CD4-positive, alpha-beta T cell treated with Interleukin-6 at 100 ng/mL for 8 hours (primary cell): ENCODE measurements at places on chromosomes 1 and 21.
A peak's percentile ranks its signal among the peaks of the same experiment; 100 is the strongest.

DNA sequence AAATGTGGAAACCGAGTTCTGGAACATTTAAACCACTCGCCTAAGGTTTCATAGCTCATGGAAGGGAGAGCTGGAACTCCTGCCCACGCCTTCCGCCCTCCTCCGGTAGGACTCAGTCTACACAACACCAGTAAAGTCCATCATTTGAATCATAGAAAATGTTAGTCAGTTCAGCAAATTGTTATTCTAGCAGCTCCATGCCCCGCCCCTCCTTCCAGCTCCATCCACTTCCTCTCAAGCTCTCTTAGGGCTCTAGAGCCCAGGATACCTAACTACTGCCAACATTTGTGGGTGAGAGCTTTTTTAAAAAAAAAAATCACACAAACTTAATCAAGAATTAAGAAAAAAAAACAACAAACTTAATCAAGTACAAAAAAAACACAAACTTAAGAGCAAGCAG, 121.8 kb downstream of the TBX15 start:
- no peak for DNase-seq

DNA sequence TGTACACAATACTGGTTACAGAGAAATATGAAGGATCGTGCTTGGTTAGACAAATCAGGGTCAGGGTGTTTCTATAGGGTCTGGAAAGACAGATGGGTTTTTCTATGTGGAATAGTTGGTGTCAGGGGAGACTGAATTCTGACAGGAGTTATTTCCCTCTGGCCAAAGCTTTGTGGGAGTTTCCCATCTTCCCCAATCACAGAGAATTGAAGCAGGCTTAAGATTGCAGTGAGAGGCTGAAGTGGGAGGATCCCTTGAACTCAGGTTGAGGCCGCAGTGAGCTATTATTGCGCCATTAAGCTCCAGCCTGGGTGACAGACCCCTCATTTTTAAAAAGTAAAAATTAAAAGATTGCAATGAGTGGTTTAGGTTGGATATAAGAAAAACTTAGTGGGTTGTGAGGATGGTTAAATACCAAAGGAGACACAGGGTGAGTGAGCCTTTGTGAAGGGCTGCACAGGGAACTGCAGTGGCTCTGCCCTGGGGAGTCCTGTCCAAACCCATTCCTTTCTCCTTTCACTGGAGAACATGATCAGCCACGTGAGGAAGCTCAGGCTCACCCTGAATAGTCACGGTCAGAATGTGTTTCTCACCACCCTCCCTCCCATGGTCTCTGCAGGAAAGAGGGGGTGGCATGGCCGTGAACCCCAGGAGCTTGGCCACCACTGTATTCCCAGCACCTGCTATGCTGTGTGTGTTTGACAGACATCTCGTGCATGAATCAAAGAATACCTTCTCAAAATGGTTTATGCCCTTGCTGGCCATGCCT, 101.2 kb downstream of the INTS7 start:
- DNase-seq = no peak

DNA sequence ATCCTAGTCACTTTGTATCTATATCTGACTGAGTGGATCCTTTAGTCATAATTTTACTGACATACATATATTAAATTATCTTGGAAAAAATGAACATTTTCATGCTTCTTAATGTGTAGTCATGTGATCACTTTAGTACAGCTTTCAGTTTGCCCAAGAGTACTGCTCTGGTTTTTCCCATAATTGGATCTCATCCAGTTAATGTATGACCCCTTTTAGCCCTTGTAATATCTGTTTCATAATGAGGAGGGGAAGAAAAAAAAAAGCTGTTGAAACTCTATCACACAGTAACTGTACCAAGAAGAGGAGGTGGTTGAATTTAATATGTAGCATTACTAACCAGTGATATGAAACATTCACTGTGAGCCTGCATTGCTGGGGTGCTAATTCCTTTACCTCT, 328.7 kb downstream of the PTPRC start:
- no peak for DNase-seq

- peak; percentile 42 for DNase-seq
Observed at GRCh38 chr1:198929961-198930599, 291.2 kb downstream of the PTPRC start.

GRCh38 chr1:163298365-163298764, 23.4 kb upstream of the NUF2 start:
- DNase-seq = no peak

DNA sequence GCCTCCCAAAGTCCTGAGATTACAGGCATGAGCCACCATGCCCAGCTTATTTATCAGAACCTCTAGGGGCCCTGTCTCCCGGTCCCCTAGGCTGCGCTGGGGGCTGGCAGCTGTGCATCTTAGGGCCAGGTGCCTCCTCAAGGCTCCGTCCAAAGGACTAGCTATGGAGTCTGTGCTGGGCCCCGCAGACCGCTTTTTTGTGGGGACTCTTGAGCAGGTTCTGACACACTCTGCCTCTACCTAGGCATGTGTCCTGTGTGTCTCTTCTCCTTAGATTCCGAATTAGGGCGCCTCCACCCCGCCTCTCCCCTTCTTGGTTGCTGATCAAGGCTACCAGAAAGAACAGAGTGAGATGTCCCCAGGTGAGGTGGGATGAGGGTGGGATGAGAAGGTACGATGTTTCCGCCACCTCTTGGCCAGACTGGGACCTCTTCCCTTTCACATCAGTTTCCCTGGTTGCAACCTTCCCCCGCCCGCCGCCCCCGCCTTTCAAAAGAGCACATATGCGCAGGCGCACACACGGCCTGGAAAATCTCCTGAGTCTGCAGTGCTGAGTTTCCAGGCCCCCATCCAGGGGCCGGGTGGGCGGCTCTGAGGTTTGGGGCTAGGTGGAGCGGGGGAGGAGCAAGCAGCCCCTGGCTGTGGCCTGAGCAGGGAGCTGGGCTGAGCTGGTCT, 5.0 kb upstream of the PTPN7 start:
- DNase-seq = no peak

DNA sequence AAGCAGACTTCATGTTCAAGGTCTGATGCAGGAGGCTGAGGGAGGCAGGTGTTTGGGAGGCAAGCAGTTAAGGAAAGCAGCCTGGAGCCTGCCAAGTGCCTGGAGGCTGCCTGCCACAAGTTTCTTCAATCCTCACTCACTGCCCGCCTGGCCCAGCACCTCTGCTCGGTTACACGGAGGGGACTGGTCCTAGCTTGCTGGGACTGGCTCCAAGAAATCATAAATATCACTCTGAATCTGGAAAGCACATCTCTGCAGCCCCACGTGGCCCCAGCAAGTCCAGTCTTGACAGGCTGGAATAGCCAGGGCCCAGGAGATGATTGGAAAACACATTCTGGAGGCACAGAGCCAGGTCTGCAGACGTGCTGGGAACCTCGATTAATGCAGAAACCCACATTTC, 83.9 kb downstream of the BCAR3 start:
- DNase-seq = no peak

DNA sequence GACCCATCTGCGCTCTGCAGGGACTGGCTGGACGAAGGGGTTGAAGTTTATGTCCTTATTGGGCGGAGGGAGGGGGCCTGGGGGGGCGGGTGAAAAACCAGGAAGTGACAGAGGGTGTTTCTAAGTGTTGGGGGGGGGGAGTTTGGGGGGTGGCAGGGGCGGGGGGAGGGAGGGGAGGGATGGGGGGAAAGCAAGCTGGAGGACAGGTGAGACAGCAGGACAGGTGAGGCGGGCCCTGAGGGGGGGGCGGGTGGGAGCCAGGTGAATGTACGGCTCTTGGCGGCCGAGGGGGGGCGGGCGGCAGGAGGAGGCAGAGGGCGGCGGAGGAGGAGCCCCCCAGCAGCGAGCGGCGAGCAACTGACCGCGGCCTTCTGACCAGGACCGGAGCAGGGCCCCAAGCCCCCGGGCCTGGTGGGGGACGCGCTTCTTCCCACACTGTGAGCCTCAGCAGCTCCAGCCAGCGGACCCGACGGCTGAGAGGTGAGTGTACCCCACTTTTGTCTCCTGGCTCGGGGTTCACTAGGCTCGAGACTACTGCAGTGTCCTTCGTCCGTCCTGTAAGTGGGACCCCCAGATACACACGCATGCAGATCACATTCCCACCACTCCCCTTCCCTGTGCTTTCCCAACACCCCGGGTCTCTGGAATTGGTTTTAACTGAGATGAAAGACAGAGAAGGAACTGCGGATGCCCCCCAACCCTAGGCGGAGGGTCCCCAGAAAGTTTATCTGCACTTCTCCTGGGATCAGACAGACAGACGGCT, at the start of gene ZBTB7B:
ZBTB7B (plus strand) TSS at position 339 of the 763 bp plus-strand sequence. CDS start 11,859 bp downstream, outside the sequence.
- DNase-seq = peak; percentile 51

GRCh38 chr21:35617491-35617890, 442.8 kb downstream of the SETD4 start:
- no peak for DNase-seq

- no peak for DNase-seq
Observed at GRCh38 chr1:78176448-78176847, 130.7 kb downstream of the GIPC2 start.

GRCh38 chr1:155070158-155070621, 6.7 kb downstream of the EFNA4 start:
- no peak for DNase-seq

- DNase-seq = no peak
Observed at GRCh38 chr1:159897962-159898361, 2.0 kb downstream of the CFAP45 start.

- DNase-seq = no peak
Observed at GRCh38 chr1:33741749-33742148, 122.1 kb upstream of the HMGB4 start.

GRCh38 chr1:100340494-100340893, 11.8 kb upstream of the CDC14A start:
- DNase-seq = no peak

GRCh38 chr1:87632232-87632631, 303.6 kb downstream of the LMO4 start:
- no peak for DNase-seq

- no peak for DNase-seq
Observed at GRCh38 chr1:207603777-207604176, 41.2 kb upstream of the CR1L start.

DNA sequence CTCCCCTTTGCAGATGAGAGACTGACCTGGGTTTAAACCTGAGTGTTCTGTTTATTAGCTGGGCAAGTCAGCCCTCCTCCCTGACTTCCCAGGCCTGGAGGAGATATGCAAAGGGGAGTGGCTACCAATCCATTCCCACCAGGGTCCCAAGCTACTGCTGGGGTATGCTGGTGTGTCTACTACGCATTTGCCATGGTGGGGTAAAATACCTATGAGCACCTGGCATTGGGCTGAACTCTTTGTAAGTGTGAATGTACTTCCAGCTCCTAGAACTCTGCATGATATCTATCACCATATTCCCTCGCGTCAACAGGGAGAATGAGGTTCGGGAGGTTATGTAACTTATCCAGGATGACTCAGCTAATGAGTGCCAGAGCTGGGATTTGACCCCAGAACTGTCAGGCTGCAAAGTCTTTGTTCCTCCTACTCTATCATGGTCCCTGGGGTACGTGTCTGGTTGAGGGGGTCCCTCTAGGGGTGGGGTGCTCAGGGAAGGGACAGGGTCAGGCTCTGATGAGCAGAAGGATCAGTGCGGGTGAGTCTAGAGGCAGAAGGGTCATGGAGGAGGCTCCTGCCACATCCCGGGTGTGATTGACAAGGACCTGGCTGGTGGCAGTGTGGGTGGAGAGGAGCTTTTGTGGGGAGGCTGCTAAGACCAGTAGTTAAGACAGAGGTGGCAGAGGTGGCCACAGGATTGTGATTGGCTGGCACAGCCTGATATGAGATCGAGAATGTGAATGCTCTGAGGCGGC, 16.7 kb downstream of the AMPD2 start:
- no peak for DNase-seq

- no peak for DNase-seq
Observed at GRCh38 chr1:227728892-227729143, 6.3 kb downstream of the JMJD4 start.

DNA sequence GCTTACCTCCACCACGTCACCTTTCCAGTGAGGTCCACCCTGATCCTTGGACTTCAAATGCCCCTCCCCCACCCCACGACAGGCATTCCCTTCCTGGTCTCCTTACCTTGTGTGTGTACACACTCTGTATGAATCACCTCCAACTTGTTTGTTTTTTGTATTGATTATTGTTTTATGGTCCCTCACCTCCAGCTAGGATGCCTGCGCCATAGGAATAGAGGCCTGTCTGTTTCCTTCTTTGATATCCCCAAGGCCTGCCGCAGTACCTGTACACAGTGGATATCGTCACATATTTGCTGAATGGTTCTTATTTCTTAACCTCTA, 219.6 kb upstream of the POU3F1 start:
- DNase-seq = no peak

DNA sequence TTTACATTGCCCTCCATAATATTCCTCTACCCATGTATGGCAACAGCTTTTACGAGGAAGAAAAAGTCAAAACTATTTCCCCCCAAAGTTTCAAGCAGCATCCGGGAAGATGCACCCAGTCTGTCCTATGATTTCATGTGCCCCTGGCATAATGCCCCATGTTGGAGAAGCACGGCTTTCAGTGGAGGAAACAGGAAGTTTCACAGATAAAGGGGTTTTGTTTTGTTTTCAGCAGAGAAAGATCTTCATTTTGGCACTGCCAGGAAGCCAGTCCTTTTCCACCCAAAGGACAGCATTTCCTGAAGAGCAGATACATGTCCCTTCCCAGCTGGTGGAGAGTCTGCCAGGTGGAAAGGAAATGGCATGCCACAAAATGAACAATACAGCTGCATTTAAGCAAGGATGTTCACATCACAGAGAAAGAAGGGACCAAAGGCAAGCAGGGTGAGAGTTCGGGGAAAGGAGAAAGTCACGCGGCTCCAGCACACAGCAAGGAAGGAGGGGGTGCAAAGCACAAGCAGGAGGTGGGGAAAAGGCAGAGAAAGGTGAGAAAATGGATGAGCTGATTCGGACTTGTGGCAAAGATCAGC, 95.3 kb upstream of the HIVEP3 start:
- DNase-seq = no peak

DNA sequence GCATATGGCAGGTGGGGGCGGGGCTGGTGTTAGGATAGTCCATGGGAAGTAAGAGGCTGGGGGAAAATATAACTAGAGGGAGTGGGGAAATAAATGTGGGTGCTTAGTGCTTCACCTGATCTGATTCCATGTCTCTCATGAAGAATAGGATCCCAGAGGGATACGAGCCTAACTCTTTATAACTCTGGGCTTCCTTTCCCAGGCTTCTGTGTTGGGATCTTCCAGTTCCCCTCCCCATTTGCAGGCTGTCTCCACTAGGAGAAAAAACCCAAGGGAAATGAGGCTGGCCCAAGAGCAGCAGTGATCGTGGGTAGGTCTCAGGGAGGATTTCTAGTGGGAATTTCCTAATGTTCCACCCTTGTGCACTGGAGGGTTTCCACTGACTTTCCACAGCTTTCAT, 1.6 kb downstream of the KCNJ9 start:
- DNase-seq = no peak

DNA sequence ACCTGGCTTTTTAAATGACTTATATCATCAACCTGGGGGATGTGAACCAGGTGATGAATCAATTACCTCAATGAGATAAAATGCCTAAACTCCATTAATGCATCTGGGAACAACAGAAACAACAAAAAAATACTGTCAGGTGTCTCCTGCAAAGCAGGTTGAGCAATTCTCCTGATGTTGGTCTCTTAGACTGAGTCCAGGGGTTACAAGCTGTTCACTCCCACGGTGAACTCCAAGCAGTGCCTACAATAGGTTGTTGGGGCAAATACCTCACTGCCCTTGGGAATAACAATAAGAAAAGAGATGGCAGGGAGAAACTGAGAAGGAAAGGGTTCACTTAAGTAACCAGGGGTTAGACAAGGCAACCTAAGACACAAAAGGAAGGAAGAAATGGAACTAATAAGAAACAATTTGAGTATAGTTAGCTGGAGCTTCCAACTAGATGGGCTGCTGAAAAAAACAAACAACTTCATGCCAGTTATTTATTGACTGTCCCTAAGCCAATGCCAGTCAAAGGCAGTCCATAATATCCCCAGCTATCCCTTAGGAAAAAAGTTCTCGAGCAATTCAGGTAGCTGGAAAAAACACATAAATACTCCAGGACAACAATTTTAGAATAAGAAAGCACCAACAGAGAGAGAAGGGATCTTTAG, 97.6 kb upstream of the MAGI3 start:
- no peak for DNase-seq
